ENCODE measurements at places on chromosomes 16 and 17.

DNA sequence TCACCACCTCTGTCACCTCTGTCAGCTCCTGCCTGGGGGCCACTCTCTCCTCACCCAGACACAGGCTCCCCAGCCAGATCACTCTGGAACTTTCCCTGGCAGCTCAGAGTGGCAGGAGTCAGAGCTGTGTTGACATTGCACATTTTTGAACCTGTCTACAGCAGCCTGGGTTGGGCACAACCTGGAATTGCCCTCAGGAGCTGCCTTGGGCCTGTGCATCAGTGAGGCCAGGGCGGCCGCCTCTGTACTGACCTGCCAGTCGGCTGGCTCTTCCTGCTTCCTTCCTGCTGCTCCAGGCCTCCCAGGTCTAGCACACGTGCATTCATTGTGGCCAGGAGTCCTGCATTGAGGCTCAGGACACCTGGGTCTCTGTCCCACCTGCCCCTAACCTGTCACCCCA lies 14.2 kb upstream of the TMEM11 start:
- no peak for DNase-seq

DNA sequence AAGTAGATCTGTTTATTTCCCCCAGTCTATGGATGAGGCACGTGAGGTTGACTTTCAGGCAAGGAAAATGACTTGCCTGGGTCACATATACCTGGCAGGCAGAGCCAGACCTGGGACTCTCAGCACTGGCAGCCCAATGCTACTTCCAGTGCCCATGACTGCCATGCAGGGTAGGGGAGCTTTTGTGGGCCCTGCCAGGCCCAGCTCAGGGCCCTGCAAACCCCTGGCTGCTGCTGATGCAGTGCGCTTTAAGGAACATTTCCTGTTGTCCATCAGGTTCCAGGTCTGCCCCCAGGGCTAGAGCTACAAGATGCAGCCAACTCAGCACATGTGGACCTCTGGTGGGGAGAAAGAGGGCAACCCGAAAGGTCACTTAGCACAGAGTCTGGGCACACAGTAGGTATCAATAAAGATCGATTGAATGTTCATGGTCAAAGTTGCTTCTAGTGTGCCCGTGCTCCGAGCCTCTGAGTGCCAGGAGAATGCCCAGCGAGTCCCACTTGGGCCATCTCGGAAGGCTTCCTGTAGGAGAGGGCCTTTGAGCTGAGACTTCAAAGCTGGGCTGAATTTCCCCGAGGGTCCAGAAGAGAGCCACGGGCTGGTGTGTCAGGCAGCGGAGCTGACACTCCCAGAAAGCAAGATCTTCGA lies 513 bp upstream of the TBX21 start:
- no peak for DNase-seq

GRCh38 chr17:40352779-40353394 lies 11.7 kb downstream of the GJD3 start:
- no peak for DNase-seq

GRCh38 chr17:28585851-28586250 lies 9.2 kb upstream of the ALDOC start:
- DNase-seq: no peak

DNA sequence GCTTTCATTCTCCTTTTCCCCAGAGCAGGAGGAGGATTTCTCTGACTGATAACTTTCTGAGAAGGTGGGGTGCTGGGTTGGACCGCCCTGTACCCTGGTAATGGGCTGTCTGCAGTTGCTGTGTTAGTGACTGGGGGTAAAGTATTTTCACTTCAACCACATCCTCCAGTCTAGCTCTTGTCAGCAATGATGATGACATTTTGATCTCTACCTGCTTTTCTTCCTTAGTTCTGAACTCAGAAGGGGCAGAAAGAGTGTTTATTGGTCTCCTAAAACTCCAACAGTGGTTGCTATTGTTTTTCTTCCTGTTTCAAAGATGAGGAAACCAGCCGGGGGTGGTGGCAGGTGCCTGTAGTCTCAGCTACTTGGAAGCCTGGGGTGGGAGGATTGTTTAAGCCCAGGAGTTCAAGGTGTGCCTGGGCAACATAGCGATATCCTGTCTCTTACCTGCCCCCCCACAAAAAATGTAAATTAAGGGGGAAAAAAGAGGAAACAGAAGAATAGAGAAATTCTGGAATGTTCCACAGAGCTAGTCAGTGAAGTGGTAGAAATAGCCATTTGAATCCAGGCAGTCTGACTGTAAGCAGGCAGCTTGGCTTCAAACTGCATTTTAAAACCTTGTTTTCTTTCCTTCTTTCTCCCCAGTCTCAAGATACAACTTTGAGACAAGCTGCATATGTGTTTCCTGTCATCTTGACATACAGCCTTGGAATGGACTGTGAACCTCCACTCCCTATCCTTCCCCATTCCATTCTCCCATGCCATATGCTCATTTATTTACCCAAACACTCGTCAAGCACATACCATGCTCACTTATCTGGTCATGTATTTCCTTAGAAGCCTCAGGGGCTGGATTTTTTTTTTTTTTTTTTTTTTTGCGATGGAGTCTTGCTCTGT lies 3.3 kb upstream of the N4BP1 start:
- no peak for DNase-seq

All from iPS-NIHi11 (cell line).